NCI-H524 treated with DMSO at 0.1 percent for 48 hours (cell line): ENCODE measurements at places on chromosomes 7 and 10.

DNA sequence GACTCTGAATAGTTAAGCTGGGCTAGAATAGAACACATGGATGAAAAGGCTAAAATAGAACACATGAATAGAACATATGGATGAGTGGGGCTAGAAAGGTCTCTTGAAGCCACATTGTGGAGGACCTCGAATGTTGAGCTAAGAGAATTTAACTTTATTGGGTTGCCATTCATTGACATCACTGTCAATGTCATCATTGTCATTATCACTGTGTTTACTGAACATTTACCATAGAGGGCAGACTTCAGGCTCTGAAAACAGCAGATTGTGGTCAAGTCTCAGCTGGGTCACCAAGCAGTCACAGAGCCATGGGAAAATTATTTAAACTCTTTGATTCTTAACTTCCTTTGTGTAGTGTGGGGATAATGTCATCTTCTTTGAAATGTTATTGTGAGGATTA lies 80.4 kb downstream of the WDFY4 start:
- DNase-seq = no peak

DNA sequence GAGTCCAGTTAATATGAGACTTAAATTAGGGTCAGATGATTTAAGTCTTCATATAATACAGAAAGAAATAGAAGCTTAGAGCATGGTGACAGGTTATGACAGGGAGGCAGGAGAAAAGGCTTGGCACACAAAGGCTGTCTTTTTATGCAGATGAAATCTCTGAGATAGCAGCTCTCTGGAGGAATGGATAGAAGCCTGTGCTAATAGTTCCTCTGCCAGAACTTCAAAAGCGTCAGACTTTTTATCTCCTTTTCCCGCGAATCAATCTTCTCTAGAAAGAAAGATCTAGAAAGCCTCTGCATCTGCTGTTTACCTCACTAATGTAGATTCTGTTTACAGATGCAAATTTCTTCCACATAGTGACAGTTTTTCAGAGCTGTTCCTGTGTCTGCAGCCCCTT lies 1106.2 kb downstream of the XPNPEP1 start:
- no peak for DNase-seq

DNA sequence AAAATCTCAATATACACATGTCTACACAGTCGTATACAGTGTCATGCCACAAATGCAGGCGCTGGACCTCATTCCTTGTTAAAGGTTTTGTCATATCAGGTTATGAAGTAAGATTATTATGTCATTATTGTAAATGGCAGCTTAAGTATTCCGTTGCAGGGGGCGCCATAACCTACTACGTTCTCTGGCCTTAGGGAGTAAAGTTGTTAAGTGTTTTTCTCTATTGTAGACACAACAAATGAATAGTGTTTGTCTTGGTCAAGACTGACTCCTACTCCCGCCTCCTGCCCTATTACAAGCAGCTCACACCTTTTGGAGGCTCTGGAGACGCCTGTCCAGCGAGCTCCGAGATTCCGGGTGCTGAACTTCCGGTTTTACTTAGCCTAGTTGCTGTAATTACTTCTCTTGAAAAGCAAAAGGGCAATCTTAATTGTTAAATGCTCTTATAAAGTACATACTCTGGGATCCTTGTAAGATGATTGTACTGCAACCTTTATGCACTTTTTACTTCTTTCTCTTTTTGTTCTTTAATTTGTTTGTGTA lies 994 bp downstream of the GATAD1 start:
- DNase-seq = no peak

DNA sequence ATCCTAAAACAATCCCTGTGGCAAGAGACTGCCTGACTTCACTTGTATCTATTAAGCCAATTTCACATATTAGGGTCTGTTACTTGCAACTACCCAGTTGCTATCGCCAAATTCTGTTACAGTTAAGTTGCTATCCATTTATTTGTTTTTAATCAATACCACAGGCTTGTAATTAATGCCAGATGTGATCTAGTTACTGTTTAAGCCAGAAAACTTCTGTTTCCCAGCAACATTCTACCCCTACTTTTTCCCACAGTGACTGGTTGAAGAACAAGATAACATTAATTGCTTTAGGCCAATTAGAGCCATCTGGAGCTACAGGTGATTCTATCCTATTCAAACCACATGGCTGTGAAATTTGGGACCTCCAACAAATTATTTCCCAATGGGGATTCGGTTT lies 131.3 kb downstream of the ALOX5 start:
- DNase-seq = no peak

GRCh38 chr7:84678841-84679240 lies 484.3 kb upstream of the SEMA3A start:
- no peak for DNase-seq
